ENCODE measurements at places on chromosomes 11 and 22.

- no peak for DNase-seq
These were observed 6.5 kb downstream of the PI4KA start for GRCh38 chr22:20852076-20852475.

GRCh38 chr11:35407041-35407440 is 12.3 kb downstream of the SLC1A2 start:
- DNase-seq, result no peak

DNA sequence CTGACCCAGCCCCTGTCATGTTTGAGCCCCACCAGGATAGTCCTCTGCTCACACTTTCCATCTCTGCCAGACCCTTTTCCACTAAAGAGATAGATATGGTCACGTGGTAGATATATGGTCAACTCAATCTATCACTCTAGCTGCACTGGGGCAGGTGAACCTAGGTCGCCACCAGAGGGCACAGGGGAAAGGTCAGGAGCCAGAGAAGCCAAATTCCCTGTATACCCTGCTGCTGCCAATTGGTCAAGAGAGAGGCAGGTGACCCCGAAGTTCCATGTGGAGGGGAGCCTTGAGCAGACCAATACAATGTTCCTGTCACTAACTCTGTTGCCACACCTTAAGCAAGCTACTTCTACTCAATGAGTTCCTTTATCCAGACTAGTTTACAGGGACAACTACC is 101.1 kb upstream of the GALNT18 start:
- DNase-seq, result no peak

DNA sequence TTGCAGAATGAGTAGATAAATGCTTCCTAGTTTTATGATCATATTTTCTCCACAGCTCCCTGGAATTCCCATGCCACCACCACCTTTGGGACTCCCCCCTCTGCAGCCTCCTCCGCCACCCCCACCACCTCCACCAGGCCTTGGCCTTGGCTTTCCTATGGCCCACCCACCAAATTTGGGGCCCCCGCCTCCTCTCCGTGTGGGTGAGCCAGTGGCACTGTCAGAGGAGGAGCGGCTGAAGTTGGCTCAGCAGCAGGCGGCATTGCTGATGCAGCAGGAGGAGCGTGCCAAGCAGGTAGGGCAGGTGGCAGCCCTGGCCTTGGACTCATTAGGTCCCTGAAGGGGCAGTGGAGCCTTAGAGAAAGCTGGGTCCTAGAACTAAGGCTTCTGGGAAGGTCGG is 2.9 kb downstream of the SF3B2 start:
- no peak for DNase-seq

GRCh38 chr11:128559496-128560103 is 27.8 kb downstream of the ETS1 start:
- peak; percentile 26 for DNase-seq

GRCh38 chr22:46970411-46971098 is 208.1 kb downstream of the TBC1D22A start:
- DNase-seq, result no peak

GRCh38 chr11:85318573-85318972 is 308.6 kb downstream of the DLG2 start:
- no peak for DNase-seq

GRCh38 chr22:22590136-22590891 is 31.2 kb upstream of the PRAME start:
- DNase-seq, result no peak

- DNase-seq, result no peak
These were observed 16.6 kb upstream of the TTLL12 start for GRCh38 chr22:43203471-43203981.

GRCh38 chr11:111454561-111455192 is 57.5 kb downstream of the BTG4 start:
- peak; percentile 52 for DNase-seq

DNA sequence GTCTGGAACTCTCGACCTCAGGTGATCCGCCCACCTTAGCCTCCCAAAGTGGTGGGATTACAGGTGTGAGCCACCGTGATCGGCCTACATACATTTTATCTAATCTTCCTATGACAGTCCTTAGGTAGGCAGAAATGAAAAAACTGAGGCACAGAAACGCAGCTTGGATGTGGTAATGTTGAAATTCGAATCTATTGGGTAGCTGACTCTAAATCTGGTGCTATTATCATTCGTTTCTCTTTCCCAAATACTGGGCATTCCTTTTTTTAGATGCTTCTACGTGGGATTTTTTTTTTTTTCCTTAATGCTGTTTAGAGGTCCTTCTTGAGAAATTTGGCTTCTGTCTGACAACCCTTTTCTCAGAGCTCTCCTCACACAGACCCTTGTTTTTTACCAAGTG is 41.5 kb downstream of the FCHSD2 start:
- no peak for DNase-seq

DNA sequence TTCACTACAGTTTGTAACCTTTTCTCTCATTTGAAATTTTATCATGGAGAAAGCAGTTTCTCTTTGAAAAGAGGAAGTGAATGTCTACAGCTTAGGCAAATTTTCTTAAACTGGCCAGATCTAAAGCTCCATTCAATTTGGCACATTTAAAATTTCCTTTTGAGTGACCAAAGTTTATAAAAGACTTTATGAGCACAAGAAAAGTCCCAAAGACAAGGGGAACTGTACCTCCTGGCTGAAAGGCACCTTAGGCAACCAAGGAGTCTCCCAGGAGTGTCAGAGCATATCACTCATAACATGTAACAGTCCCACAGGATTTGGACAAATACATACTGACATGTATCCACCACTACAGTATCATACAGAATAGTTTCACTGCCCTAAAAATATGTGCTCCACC is 41.3 kb downstream of the NARS2 start:
- no peak for DNase-seq

DNA sequence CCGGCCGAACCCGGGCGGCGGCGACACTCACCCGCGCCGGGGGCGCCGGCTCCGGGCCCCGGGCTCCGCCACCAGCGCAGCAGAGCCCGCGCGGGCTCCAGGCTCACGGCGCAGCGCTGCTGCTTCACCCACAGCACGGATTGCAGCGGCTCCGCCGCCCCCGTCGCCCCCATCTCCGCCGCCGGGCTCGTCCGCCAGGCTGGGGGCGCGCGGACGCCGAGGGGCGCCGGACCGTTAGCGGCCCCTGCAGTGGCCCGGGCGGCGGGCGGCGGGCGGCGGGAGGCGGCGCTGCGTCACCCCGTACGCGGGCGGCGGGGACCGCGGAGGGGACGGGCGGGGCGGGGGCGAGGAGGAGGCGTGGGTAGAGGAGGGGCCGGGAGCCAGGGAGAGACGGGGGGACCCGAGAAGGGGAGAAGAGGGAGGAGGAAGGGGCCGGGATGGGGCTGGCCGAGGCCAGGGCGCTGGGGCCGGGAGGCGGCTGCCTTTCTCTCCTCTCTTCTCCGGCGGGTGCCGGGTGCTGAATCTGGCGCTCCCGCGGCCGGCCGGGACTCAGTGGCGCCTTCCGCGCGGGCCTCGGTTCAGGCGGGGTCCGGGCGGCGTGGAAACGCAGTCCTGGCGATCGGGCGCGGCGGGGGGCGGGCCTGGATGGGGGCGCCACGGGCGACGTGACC is at the start of gene CERK:
TSS of gene CERK (minus strand) at position 277 of the 671 bp plus-strand sequence. CDS start at position 173, 104 bp downstream.
- DNase-seq, result peak; percentile 76

GRCh38 chr22:36934418-36935312 is 21.2 kb downstream of the CSF2RB start:
- DNase-seq, result no peak
